ENCODE measurements at places on chromosomes 7 and 10.

- no peak for DNase-seq
Measured at GRCh38 chr7:21829731-21830130, 116.0 kb downstream of the CDCA7L start.

- no peak for DNase-seq
Measured at GRCh38 chr7:27025270-27025669, 70.5 kb downstream of the HOXA1 start.

- DNase-seq, result no peak
Measured at GRCh38 chr7:22351878-22352277, 5.1 kb downstream of the RAPGEF5 start.

DNA sequence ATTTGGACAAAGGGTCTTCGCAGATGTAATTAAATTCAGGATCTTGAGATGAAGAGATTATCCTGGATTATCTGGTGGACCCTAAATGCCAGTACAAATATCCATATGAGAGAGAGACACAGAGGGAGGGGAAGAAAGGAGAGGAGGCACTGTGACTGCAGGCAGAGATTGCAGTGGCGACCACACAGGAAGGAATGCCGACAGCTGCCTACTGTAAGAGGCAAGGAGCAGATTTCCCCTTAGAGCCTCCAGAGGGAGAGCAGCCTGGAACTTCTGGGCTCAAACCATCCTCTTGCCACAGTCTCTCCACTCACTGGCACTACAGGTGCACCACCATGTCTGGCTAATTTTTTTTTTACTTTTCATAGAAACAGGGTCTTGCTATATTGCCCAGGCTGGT, 152.3 kb downstream of the SDK1 start:
- no peak for DNase-seq

GRCh38 chr7:50591480-50592438, 26.6 kb upstream of the DDC start:
- no peak for DNase-seq

- no peak for DNase-seq
Measured at GRCh38 chr10:28906415-28906814, 229.1 kb downstream of the BAMBI start.

- no peak for DNase-seq
Measured at GRCh38 chr7:127983804-127984332, 47.4 kb downstream of the LRRC4 start.

GRCh38 chr10:9634466-9634865, 1383.2 kb upstream of the CELF2 start:
- no peak for DNase-seq

Data from CD4-positive, alpha-beta T cell treated with Interleukin-6 at 100 ng/mL for 8 hours (primary cell).